Fibroblast of pulmonary artery (primary cell): ENCODE measurements at places on chromosomes 7 and 10.

DNA sequence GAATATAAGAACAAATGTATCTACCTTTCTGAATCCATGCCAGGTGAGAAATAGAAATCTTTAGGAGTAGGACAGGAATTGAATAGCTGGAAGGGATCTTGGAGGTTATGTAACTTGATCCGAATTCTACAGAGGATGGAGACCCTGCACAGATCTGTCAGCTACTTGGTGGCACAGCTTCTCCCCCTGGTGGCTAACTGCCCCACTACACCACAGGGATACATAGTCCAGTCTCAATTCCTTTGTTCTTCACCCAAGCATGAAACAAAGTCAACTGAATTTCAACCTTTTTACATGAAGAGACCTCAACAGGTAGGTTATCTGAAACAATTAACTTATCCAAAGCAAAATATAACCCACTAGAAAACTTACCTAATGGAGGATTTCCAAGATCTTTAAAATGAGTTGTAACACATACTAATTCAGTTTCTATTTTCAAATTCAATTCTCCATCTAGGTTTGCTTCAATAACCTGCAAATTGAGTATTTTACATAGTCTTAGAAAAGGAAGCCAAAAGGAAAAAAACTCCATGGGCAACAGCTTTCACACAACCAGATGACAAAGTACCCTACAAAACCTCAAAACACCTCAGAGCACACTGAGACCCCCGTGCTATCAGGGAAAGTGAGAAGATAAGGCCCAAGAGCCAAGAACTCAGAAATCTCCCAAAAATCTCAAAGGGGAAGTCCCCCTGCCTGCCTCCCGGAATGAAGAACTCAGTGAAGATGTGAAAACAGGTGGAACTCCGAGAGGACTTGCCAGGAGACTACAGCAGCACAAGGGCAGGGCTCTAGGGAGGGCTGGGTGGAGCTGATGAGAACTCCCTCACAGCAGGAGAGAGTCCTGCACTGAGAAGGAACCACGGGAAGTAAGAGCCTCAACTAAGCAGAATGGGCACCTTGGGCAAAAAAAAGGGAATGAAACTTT is 10.3 kb downstream of the HUS1 start:
- peak; percentile 79 for DNase-seq

DNA sequence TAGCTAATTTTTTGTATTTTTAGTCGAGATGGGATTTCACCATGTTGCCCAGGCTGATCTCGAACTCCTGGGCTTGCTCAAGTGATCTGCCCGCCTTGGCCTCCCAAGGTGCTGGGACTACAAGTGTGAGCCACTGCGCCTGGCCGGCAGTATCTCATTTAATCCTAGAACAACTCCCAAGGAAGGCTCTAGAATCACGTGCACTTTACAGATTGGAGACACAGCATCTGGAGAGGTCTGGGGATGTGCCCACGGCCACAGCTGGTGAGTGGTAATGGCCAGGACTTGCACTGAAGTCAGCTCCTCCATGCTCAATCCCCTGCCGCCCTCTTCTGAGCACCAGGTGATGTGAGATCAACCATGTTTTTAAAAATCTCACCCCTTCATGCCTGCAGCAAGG is 43.1 kb downstream of the CARD11 start:
- no peak for DNase-seq

DNA sequence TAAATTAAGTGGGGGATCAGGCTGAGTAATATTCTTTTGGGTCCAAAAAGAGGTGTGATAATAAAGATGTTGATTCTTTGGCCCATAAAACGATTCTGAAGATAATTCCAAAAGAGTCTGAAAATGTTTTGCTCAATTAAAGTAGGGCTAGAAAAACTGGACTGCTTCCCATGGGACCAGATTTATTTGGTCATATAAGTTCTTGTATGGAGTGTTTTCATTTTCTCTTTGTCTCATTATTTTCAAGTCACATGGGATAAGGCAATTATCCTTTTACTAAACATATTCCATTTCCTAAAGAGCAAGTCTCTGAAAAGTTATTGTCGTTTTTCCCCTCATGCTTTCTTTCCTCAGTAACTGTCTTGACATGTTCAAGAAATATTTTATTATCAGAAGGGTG is 41.5 kb downstream of the CDK6 start:
- DNase-seq = no peak

GRCh38 chr7:6128205-6128604 is 97.0 kb downstream of the ANKRD61 start:
- no peak for DNase-seq

- peak; percentile 59 for DNase-seq
Measured at GRCh38 chr10:75229971-75230370, 5.8 kb downstream of the COMTD1 start.

- peak; percentile 31 for DNase-seq
Measured at GRCh38 chr7:114988026-114988425, 66.1 kb downstream of the MDFIC start.

- DNase-seq = peak; percentile 17
Measured at GRCh38 chr10:25023278-25023677, 6.9 kb downstream of the THNSL1 start.

DNA sequence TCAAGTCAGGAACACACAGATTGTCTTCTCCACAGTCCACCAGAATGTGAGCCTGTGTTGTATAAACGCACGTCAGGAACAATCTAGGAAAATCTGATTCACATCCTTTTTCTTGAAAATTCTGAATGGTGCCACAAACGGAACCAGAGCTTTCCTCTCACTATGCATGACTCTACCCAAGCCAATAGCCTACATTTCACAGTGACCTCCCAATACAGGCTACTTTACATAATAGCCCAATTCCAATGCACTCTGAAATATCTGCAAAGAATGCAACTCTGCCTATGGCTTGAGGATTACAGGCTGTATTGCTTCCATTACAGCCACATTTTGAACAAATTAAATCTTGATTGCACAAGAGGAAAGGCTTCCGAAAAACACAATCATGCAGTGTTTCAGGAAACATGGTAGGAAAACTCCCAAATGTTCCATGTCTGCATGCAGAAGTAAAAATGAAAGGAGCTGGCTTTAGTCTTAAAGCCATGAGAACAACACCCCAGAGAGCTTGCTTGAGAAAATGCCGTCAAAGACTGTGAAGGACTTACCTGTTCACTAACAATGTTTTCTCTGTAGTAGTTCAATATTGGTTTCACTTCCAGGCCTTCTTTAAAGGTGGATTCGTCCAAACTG is 113.9 kb downstream of the ITGA8 start:
- DNase-seq = no peak

DNA sequence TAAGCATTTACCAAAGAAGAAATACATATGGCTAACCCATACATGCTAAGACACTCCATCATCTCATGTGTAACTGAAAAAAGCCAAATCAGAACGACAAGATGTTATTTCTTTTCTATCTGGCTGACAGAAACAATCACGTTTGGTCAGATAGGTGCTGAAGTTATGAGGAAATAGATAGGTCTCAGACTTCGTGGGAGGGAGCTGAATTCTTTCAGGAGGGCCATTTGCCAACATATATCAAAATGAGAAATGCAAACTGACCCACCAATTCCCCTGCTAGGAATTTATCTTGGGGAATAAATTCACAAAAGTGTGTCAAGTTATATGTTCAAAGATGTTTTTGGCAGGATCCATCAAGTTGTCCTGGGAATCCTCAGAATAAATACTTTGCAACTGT is 32.6 kb downstream of the SH3PXD2A start:
- DNase-seq = no peak

DNA sequence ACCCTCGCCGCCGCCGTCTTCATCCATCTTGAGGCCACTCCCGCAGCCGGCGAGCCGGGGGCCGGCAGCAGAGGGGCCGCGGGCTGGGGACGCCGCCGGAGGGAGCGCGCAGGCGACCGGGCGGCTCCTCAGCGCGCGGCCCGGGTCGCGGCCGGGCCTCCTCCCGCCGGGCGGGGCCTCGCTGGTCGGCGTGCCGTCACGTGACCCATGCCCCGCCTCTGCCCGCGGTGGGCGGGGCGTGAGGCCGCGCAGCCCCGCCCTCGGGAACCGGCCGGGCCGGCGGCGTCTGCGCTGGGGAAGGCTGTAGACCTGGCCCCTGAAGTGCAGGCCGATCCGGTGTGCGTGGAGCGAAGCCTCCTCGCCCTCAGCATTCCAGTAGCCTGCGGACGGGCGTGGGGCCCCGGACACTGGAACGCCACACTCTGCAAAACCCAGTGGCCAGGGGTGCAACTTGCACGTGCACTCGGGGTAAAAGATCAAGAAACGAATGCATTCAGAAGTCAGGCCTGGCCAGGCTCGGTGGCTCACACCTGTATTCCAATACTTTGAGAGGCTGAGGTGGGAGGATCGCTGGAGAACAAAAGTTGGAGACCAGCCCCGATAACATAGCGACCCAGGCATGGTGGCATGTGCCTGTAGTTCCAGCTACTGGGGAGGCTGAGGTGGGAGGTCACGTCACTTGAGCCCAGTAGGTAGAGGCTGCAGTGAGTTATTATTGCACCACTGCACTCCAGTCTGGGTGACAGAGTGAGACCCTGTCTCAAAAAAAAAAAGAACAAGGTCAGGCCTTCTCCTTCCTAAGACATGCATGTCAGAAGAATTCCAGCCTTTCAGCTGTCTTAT is at the start of gene CYTH3:
TSS of gene CYTH3 (minus strand) at position 144 of the 843 bp plus-strand sequence. CDS start at position 27, 117 bp downstream.
- DNase-seq = peak; percentile 76

- no peak for DNase-seq
Measured at GRCh38 chr7:135901585-135902540, 75.3 kb downstream of the MTPN start.
